Stimulated activated CD4-positive, alpha-beta T cell treated with anti-CD3 and anti-CD28 coated beads, Interleukin-2, amount 100 ng/mL, for 24 hours (primary cell): ENCODE measurements at places on chromosomes 5 and 9.

- no peak for DNase-seq
These were observed 10.9 kb downstream of the DNLZ start for GRCh38 chr9:136352682-136353081.

GRCh38 chr9:32382565-32383320 lies 1.7 kb upstream of the ACO1 start:
- DNase-seq = no peak

DNA sequence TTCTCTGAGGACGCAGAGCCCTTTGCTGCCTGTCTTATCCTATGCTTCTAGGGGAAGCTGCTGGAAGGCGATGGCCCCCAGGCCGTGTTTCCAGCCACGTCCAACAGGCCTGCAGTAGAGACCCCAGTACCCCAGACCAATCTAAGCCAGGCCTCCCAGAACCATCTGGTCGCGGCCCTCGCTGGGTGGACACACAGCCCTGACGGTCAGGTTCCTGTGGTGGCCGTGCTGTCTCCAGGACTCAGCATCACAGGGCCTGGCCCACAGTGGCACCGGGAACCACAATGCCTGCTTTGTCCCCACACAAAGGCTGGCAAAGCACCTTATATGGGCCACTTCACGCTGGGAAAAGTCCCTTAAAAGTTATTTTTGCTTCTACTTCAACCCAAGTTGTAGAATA lies 44.5 kb downstream of the SEMA4D start:
- no peak for DNase-seq

- no peak for DNase-seq
These were observed 290.1 kb upstream of the WWC1 start for GRCh38 chr5:168001318-168001717.
